ENCODE measurements at places on chromosomes 3 and 15.

DNA sequence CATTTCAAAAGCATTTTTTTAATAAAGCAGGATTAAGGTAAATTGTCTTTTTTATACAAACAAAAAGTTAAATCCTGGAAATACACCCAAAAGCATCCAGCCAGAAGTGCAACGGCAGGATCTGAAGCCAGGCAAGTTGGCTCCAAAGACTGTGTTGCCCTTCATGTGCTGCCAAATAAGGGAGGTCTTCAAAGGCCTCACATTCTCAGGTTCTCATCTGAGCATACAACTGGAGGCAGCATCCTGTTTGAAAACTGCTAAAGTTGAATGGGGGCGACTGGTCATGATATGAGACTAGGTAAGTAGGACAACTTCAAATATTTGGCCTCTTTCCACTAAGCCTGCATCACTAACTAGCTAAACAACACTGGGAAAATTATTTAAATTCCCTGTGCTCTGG is 52.2 kb downstream of the IMPG2 start:
- DNase-seq: no peak

- DNase-seq: no peak
These were observed 32.1 kb upstream of the NUDT16 start for GRCh38 chr3:131349454-131349853.

DNA sequence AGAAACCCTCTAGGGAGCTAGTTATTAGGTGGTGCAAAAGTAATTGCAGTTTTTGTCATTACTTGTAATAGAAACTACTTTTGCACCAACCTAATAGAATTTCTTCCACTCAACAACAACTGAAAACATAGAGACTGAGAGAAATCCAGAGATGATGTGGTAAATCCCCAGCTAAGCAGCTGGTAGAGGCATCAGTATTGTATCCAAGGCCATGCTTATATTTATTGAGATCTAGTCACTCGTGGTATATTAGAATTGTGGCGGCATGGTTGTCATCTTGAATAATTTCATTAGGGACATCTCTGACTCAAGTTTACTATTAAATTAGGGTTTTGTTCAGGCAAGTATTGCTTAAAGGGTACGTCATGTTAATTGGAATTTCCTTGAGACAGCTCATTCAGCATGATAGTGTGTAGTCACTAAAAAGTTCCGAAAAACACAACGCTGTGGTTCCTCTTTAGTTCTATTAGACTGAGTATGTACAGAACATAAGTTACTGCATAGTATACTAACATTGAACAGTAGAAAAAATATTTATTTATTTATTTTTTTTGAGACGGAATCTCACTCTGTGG is 35.3 kb downstream of the PAK2 start:
- DNase-seq: no peak

DNA sequence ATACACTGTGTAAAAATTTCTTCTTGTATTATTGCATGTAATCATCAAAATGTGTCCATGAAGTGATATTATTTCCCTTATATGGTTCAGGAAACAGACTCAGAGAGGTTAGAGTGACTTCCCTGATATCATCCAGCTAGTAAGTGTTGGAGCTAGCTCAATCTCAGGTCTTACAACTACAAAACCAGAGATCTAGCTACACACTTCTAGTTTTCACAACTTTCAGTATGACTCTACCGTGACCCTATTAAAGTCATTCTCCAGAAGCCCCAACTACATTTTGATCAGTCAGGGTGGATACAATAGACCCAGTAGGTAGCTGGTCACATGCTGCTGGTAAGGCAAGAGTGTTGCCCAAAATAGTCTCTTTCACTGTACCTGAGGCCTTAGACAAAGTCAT is 165.3 kb downstream of the GOLIM4 start:
- DNase-seq: no peak

DNA sequence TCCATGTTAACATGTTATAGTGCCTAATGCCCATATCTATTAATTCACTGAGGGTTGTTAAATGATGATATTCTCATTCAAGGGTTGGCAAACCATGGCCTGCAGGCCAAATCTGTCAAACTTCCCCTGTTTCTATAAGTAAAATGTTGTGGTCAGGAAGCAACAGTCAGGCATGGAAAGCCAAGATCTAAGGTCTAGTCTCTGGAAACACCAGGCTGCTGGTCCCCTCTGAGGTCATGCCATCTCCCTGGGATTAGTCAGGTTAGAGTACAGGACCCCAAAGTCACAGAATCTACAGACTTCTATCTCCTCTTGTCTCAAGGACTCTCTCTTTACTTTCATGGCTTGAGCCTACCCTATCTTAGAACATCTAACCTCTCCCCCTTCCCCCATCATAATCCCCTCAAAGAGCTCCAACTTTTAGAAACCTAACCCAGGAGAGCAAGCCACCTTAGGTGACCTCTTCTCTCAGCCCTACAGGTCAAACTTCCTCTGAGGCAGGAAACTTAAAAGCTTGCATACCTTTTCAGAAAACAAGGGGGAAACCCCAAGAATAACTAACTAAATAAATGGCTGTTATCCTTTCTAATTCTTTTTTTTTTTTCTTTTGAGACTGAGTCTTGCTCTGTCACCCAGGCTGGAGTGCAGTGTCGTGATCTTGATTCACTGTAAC is 15.3 kb upstream of the HERC1 start:
- no peak for DNase-seq

GRCh38 chr3:125334675-125335560 is 40.2 kb downstream of the ZNF148 start:
- DNase-seq: no peak

- no peak for DNase-seq
These were observed 212.5 kb upstream of the UBE2E1 start for GRCh38 chr3:23592961-23593931.
